SW480 (cell line): ENCODE measurements at places on chromosomes 12 and 14.

DNA sequence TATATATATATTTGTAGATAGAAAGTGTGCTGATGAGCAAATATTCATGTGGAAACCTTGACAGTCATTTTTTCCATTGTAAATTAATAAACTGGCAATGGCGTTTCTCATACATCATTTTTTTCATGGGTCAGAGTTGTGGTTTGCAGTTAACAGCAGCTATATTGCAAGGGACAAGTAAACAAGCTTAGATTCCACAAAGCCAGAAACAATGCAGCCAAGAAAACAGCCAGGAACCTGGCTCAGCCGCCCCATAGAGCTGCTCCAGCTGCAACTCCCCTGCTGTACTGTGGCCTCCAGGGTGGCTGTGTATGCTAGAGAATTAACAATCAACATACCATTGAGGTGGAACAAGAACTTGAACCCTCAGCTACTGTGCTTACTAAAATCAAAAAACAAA is 298.2 kb downstream of the TMEM132D start:
- no peak for DNase-seq

DNA sequence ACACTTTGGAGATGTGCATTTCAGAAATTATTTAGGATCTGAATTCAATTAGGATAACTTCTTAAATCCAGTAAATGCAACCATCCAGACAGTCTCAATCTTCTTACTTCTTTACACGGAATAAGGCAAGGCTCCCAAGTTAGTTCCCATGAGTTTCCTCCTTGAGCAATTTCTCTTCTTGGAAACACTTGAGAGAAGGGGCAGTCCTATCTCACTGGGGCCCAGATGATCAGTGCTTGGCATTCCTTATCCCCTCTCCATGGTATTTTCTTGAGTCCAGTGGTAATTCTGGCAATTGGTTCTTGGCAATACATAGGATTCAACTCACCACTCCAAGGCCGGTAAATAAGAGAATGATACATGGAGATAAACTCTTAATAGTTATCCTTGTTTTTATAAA is 87.1 kb upstream of the PTHLH start:
- DNase-seq, result no peak

GRCh38 chr14:92109490-92109889 is 3.1 kb upstream of the ATXN3 start:
- no peak for DNase-seq

DNA sequence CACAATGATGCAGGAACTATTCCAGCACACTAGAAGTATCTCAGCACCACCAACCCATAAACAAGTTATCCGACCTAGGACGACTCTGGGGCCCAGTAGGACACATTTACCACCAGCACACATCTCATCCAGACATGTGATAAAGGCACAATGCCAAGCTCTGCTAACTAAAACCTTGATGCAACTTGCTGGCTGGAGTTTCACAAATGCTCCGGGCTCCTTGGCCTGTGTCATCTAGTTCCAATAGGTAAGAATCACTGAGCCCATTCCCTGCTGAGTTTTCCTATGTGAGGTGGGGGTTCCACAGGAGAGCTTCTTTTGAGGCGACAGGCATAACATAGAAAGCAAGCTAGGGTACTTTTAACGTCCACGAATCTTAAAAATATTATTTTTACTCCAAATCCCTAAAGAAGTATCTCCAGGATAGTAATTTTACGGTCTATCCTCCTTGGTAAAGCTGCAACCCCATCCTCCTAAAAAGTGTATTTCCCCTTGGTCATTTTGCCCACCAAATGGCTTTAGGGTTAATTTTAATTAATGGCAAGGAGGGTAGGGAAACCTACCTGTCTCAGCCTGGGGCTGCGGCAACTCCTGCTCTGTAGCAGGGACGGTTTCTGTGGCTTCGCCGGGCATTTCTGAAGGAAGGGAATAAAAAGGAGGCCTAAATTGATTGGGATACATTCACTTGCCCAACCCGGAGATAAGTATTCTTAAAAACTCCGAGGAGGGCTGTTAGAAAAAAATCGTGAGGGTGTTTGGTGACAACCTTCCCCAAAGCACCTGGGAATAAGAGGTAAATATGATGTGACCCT is 1.0 kb downstream of the NACA start:
- no peak for DNase-seq

GRCh38 chr14:102182190-102182589 is 42.5 kb downstream of the WDR20 start:
- peak; percentile 53 for DNase-seq

DNA sequence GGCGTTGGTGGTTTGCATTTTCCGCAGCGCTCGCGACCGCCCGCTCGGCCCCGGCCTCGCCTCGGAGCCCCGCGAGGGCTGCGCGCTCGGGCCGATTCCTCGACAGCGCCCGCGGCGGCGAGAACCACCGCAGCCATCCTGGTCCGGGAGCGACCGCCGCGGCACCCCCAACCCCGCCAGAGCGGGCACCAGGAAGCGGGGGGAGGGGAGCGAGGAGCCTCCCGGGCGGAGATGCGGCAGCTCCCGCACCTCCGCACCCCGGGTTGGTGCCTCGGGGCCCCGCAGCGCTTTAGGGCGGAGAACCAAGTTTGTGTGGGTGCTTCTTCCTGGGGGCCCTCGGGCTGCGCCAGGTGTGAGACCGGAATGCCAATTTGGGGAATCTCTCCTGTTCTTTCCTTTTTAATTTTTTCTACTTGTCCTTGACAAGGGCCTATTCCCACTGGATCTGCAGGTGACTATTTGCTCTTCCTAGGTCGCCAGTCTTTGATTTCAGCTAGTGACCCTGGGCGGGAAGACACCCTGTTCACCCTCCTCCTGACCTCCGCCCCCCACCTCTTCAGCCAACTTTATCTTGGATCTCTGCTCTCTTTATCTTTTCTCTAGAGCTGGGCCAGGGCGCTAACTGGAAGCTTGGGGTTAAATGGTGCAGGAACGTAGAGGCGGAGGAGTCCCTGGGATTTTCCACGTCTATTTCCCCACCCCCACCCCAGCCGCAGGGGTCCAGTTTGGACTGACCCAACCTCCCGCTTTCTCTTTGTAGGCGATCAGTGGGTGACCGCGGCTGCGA is at the start of gene SOCS2:
Gene SOCS2 (plus strand): TSS at position 751 of the 787 bp plus-strand sequence. CDS start 223 bp downstream, outside the sequence.
- peak; percentile 20 for DNase-seq

DNA sequence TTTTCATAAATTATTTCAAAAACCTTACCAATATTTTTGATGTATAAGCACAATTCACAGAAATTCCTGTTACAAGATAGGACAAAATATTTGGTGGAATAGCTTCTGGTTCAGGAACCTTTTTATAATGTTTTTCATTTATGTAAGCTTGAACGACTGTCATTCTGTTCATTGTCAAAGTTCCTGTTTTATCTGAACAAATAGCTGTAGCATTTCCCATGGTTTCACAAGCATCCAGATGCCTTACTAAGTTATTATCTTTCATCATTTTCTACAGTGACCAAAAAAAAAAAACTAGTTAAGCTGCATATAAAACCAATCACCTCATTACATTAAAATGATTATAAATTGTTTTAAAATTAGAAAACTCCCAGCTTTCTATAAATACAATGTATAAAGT is 87.1 kb downstream of the ATP2B1 start:
- DNase-seq, result no peak

DNA sequence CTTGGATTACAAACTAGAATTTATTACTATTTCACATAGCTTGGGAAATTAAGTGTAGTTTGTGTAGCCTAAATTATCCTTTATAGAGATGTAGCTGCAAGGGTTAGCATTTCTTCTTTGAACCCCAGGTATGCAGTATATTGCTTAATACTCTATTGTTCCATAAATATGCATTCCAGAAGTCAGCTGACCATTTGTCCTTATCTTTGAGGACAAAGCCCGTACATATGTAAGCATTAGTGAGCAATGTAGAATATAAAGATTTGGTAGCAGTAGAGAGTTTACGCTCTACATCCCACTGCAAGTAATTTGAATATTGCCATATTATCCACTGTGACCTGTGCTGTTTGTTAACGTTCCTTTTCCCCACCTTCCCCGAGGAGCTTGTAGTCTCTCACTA is 26.9 kb downstream of the PPM1A start:
- DNase-seq, result no peak

- no peak for DNase-seq
Measured at GRCh38 chr12:104870797-104871196, 87.3 kb downstream of the SLC41A2 start.

GRCh38 chr14:44170556-44170955 is 336.5 kb downstream of the FSCB start:
- DNase-seq, result peak; percentile 22

GRCh38 chr12:87096082-87096585 is 839.9 kb upstream of the MGAT4C start:
- no peak for DNase-seq

- no peak for DNase-seq
Measured at GRCh38 chr14:96916751-96917150, 119.6 kb downstream of the VRK1 start.

DNA sequence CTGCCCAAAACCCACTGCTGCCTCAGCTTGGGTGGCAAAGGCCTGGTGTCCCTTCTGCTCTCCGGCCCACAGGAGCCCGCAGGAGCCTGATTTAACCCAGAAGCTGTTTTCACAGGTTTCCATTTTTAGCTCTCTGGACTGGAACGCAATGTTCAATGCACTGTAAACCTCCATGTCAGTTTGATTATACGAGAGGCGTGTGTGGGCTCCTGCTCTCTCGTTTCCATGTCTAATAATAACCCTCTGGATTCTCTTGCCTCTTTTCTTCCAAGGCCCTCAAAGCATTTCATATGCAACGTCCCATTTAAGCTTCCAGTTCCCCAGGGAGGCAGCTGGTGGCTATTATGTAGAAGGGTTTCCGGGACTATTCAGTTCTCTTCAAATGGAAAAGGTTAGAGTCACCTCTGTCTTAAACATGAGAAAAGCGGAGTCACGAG is 161.1 kb downstream of the SUDS3 start:
- no peak for DNase-seq

- DNase-seq, result no peak
Measured at GRCh38 chr12:105955976-105956375, 182.8 kb downstream of the NUAK1 start.

DNA sequence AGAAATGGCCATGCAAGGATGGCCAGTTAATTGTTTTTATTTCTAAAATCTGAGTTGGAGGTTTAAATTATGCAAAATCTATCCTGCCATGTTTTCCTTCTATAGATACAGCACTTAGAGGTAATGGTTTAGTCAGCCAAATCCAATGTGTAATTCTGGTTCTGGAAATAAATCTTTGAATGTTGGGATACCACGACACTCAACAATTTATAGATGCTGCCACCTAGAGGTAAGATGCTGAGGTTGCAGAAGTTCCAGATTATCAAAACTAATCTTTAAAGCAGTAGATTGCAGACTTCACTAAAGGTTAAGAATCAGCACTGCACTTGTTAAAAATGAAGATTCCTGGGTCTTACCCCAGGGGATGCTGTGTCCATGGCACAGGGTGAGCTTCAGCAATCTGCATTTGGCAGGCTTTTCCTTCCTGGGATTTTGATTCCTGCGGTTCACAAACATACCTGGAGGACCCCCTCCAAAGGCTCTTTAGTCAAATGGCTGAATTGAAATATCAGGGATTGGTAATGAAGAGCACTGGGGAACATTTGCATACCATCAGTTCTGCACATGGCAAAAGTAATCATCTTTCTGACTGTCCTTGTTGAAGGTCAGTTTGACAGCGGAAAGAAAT is 53.4 kb upstream of the ANO4 start:
- peak; percentile 16 for DNase-seq

DNA sequence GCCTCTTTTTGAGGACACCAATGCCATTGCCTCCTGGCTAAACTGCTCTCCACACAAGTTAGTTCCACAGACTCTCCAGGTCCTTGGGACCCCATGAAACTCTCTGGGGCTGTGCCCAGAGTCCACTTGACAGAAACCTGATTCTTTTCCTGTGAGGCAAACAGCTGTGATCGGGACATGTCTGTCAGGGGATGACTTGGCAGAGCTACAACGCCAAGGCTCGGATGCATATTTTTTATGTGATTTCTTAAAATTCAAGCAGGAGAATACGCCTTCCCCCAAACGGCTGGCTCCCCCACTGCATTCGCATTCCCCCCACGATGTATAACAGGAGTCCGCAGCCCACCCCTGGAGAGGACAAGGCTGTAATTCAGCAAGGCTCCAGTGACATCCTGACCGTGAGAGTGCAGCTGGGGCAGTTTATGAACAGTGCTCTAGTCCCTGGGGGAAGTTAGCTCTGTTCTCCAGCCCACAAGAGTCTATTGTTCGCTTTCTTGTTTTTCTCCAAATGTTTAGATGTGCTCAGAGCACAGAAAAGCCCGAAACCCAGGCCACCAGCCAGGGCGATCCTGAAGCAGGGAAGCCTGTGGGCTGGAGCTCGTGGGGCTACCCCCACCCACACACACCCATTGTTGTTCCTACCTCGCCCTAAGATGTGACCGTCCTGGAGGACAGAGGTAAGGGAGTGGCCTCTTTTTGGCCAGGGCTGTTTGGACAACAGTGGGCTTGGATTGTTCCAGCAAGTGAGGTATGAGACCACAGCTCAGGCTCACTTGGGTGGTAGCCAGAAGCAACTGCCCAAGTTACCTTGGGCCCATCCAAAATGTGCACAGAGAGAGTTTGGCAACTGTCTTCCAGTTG is 159.5 kb downstream of the ZFP36L1 start:
- no peak for DNase-seq

DNA sequence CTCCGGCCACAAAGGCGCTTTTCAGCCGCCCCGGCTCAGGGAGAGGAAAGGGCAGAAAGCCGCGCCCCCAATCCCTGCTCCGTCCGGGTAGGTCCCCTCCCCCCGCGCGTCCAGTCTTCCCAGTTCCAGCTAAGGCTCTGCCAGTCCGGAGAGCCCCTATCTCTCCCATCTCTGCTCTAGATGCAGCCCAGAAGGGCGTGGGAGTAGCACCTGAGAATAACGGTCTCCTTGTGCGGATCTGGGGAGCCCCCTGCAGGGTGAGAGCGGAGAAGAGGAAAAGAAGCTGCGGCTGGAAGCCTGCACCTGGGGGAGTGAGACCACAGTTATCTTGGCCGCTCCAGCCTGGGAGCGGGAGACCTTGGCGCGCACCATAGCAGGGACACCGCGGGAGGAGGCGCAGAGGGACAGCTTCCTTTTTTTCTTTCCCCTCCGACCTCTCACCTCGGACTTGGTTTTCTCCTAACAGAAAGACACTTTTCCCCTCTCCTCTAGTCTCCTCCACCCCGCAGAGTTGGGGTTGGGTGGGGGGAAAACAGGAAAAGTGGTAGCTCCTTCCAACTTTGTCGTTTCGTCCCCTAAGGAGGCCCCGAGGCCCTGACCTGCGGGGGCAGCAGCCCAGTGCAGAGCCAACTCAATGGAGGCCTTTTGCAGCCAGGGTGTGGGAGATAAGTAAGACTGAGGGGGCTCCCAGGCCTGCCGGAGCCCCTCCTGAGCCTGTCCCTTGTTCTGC is 2.4 kb downstream of the DHH start:
- peak; percentile 77 for DNase-seq

DNA sequence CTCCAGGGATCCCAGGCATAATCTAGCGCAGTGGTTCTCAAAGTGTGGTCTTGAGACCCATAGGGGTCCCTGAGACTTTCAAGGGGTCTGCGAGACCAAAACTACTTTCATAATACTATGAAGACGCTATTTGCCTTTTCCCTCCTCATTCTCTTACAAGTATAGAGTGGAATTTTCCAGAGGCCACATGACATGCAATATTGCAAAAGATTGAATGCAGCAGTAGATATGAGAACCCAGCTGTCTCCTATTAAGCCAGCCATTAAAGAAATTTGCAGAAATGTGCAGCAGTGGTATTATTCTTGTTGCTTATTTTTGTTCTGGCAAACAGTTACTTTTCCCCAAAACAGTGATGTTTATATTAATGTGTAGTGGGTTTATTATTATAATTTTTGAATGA is 62.8 kb downstream of the VWF start:
- DNase-seq, result no peak
